Pulmonary artery endothelial cell (primary cell): ENCODE measurements at places on chromosomes 2 and 18. TPM values are rescaled to one million over a fixed set of nuclear protein-coding genes. Genes with fewer than 3 reads are reported as not detected.

DNA sequence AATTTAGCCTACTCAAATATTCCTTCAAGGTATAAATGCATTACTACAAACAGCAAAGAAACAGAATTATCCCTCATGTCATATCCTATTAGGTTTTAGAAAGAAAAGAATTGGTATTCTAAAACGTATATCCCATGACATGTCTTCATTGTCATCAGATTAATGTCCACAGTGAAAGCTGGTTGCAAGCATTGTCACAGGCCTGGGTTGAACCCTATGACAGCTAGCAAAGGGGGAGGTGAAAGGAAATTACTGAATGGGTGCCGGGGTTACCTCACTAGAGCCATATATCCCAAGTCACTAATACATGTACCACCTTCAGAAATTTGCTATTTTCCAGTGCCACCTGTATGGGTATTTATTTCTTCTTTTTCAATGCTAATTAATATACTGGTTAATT is 1630.5 kb upstream of the NXPH2 start:
- no peak for DNase-seq

The CYP27C1 gene
- not detected in 2 replicates for total RNA-seq

The OSR1 gene
- not detected in 2 replicates for total RNA-seq

DNA sequence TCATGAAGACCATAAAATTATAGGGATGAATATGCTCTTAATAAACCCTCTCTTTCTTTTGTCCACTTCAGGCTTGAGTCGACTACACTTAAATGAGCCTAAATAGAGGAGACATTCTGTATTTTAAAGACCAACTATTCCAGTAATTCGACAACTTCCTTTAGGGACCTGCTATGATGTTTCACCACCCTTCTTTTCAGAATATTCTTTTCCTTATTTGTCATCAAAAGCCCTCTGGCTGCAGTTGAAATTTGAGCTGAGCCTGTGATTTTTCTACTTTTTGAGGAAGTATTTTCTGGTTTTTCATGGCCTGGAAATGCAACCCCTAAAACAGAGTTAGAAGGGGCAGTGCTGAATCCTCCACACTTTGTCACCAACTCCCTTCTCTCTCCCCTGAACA is 287.0 kb downstream of the EPHA4 start:
- no peak for DNase-seq

GRCh38 chr2:102515851-102516250 is 42.8 kb downstream of the SLC9A4 start:
- no peak for DNase-seq

The RGPD5 gene
- 16.5 and 18.4 TPM in 2 replicates for total RNA-seq

DNA sequence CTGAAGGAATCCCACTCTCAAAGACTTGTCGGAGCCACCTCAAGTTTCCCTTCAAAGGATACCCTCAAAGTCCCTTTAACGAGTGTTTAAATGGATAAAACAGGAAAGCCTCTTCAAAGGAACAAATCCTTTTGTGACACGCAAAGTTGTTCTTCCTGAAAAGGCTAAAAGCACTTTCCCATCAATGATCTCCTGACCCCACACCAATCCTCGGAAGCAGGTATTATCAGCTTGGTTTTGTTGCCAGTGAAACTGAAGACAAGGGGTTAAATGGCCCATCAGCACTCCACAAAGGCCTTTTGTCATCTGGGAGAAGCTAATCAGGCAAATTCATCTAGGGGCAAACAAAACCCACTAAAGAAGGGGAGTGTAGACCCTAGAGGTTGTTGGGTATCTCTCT is 418.0 kb upstream of the ID2 start:
- no peak for DNase-seq

The VWA3B gene
- not detected in 2 replicates for total RNA-seq

DNA sequence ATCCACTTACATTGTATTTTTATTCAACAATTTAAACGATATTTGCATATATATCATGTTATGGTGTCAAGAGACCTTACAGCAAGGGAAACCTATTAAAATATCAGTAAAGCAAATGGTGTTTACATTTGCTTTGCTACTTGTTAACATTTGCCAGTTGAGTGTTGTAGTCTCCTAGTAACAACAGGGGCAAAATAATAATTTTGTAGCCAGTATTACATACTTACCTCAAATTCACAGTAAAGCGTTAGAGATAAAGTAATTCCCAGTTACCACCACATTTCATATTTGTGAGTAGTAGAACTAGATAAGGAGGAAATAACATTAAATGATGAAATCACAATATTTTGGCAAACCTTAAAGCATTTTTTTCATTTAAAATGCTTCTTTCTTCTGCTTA is 71.3 kb downstream of the FASTKD2 start:
- no peak for DNase-seq

GRCh38 chr2:43214253-43214652 is 12.2 kb downstream of the ZFP36L2 start:
- no peak for DNase-seq
